ENCODE measurements at places on chromosomes 7 and 10.

- no peak for DNase-seq
These were observed 11.1 kb upstream of the GLCCI1 start for GRCh38 chr7:7957513-7957912.

DNA sequence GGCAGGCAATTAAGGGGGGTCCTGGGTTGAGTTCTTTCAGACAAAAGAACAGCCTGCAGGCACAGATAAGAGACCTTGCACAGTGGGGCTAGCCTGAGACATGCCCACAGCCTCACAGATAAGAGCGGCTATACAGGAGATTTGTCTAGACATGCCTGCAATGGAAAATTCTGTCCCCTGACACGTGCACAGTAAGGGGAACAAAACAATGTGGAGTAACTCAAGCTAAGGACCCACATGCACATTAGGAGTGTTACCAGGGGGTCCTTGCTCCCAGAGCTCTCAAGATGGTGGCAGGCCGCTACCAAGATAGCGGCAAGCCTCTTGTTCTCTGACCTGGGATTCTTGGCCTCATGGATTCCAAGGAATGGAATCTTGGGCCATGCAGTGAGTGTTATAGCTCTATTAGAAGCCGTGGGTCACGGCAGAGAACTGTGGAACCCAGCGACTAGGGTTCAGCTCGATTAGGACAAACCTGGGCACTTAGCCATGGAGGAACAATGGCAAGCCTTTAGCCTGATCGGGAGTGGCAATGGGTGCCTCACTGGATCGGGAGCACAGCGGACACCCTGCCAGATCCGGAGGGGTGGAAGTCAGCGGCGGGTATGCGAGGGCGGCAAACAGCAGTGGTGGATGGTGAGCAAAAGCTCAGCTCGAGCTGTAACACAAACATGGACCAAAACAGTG lies 196.9 kb downstream of the CCSER2 start:
- DNase-seq = peak; percentile 86

- DNase-seq = no peak
These were observed 41.3 kb upstream of the TRIL start for GRCh38 chr7:28999427-28999826.

DNA sequence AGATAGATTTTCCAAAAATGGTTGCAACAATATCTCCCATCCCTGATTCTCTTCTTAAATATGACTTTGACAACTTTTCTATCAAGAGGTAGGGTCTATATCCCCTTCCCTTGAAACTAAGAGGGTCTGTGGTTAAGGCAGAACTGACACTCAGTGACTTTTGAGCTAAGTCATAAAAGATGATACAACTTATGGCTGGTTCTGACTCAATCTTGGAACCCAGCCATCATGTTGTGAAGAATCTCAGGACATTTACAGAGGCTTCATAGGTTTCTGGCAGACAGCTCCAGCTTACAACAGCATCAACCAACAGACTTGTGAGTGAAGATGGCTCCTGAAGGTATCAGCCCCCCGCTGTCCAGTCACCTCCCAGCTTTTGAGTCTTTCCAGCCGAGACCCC lies 203.5 kb downstream of the RNLS start:
- no peak for DNase-seq

DNA sequence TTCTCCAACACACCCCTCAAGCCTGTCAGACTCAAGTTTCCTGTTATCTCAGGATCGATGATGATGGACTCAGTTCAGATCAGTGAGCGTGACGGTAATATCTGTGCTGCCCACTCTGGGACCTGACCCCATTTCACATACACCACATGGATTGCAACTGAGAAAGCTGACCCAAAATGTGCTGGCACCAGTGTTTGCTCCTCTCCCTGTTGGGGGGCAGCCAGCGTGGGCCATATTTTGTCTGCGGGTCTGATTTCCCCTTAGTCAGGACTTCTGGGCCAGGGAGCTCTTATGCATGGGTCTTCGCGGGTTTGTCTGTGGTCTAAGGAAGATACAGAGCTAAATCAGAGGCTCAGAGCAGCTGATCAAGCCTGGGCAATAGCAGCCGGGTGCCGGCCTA lies 42.6 kb upstream of the TRIM8 start:
- DNase-seq = no peak

DNA sequence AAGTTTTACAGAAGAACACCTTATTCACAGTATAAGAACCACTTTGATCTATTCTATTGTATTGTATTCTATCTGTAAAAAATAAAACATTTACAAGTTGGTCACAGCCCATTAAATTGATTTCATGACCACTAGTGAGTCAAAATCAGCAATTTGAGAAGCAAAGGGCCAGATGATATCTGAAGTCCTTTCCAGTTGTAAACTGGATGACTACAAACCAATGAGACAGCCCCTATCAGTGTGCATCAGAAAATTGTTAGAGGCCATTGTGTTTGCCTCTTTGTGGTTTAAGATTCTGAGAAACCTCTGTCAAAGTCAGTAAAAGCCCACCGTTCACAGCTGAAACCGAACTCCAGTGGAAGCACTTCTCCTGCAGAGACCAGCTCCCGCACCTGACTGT lies 54.8 kb downstream of the TBXAS1 start:
- no peak for DNase-seq

DNA sequence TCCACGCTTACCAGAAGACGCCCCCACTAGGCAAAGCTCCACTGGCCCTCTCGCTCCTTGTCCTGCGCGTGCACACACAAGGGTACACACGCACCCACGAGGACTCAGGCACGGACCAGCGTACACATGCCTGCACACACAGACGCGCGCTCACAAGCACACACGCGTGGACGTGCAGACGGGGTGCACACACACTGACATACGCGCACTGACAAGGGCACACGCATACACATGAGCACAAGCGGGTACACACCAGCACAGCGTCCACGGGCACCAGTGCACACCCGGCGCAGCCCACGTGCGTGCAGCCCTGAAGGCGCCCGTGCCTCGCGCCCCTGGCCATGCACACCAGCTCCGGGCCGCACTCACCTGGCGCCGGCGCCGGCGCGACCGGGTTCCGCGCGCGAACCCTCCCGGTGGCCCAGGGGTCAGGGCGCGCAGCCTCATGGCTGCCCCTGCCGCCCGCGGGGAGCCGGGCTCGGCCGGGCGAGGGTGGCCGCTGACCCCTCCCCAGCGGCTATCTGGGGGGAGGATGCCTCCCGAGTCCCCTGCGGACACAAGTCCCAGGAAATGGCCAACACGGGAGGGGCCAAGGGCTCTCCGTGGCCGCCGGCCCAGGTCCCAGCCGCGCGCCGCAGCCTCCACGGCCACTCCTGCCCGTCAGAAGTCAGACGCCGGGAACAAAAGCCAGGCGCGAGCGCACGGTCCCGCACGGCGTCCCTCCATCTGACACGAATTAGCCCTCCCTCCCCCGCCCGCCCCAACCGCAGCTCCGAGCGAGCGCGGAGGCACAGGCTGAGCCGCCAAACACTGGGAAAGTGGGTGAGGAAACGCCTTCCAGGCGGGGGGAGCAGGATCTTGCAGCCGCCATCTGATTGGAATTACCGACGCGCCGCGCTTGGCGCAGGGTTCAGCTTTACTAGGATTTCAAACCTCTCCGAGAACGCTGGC lies 45.0 kb downstream of the TNS3 start:
- DNase-seq = peak; percentile 21

DNA sequence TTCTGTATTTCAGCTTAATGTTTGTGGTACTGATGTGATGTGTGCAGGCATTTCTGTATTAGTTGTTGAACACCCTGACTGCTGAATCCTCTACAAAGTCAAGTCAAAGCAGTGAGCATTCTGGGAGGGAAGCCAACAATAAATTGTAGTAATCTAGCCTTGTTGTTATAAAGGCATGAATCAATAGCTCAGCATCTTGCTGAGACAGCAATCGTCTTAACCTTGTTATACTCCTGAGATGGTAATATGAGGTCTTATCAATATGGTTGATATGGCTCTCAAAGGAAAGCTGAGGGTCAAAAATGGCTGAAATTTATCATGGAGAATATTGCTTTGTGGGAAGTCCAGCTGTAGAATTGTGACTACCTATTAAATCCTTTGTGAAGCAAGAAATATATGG lies 299.4 kb downstream of the DNAJB9 start:
- no peak for DNase-seq

- no peak for DNase-seq
These were observed 307.6 kb upstream of the PHYHIPL start for GRCh38 chr10:58868736-58869435.

- no peak for DNase-seq
These were observed 231.2 kb downstream of the SNX13 start for GRCh38 chr7:17709127-17709526.

DNA sequence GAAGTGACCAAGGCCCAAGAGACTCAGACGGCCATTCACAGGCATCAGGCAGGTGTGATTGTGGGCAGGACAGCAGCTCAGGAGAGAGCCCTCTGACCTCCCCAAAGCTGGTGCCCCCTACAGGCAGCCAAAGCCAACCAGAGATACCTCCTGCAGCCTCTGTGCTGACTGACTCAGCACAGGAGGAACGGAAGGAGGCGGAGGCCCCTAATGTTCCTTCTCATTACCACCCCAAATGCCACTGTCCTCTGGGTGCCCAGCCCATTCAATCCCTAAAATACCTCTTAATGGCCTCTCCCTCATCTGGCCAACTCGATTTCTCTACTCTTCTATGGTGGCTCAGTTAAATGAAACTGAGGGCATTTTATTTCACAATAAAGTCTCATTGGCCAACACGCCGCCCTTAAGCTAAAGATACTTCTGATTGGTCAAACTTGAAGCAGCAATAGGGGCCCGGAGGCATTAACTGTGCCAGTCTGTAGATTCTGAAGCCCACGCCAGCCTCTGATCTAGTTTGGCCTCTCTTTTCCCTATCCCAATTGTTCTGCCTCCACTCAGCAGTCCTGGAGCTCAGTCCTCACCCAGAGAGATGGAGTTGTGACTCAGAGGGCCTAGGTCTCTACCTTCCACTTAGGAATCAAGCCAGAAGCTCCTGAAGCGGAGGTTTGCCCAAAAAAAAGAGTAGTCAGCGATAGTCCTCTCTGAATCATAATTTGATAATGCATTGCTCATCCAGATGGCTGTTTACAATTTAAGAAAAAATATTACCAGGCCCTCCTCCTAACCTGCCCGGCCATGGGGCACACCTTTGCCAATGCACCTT lies 1.2 kb downstream of the CYREN start:
- peak; percentile 25 for DNase-seq

GRCh38 chr10:116774728-116775151 lies 32.4 kb upstream of the HSPA12A start:
- no peak for DNase-seq

- DNase-seq = no peak
These were observed 15.7 kb downstream of the ZCCHC24 start for GRCh38 chr10:79429751-79430150.

DNA sequence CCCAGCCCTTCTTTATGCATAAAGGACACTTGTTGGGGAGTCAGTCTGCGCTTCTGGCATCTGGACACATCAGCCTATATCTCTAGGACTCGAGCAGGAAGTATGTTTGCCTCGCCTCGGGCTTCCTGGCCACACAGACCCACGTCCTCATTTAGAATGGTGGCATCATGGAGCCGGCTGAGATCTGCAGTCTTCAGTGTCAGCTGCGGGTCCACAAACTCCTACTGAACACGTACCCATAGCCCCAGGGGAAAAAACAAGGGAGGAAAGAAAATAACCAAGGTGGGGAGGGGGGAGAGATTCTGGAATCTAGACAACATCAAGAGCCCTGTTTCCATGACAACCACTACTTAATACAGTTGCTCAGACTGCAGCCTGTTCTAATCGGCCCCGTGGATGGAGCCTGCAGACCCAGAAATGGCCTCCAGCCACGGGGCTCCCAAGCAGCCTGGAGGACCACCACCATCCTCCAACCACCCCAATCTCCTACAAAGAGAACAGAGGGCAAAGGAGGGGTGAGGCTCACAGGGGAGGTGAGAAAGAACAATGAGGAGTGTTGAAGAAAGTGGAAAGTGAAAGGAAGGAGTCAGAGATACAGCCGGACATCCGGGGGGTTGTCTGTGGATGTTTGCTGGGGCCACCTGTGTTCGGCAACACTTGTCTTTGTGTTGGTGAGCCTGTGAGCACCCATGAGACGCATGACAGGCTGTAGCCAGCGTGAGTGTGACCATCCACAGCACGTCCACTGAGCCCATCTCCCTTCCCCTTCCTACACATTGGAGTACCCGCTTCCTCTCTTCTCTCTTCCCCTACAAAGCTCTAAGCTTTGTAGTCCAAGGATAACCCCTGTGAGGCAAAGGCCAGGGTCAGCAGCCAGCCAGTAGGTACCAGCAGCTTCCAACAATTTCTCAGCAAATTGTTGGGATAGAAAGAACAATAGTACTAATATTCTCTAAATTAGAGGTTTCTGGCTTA lies 141.0 kb downstream of the PLXNA4 start:
- peak; percentile 21 for DNase-seq

GRCh38 chr10:117530791-117531190 lies 11.8 kb upstream of the EMX2 start:
- DNase-seq = no peak

DNA sequence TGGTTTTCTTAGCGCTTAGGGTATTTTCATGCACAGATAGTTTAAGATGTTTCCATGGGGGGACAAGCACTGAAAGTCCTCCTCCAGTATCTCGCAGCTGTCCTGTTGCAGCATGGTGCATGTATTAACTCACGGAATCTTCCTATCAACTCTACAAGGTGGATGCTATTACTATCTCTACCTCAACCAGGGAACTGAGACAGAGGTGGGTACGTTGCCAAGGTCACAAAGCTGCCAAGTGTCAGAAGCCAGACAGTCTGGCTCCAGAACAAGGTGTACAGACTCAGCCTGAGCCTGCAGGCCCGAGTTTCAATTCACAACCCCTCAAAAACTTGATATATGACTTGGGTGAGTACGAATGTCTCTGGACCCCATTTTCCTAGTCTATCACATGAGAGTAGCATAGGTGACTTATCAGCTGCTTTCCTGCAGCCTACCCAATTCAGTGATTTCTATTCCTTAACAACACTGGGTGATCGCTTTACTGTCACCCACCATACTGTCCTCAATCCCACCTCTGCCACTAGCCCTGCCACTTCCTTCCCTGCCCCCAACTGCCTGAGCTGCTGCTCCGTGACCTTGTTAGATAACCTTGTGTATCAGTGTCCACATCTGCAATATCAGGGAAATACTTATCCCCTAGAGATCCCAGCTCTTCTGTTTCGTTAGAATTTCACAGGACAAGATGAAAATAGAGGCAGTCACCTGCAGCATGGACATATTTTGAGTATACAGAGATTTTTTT lies 92.1 kb downstream of the ABCC2 start:
- no peak for DNase-seq

GRCh38 chr7:47258798-47259197 lies 323.1 kb downstream of the TNS3 start:
- DNase-seq = no peak

GRCh38 chr7:130669085-130669700 lies 645 bp upstream of the COPG2 start:
- DNase-seq = peak; percentile 53

- no peak for DNase-seq
These were observed 321.8 kb downstream of the DPP6 start for GRCh38 chr7:154373956-154374355.

GRCh38 chr10:117271427-117271826 lies 30.5 kb downstream of the SLC18A2 start:
- no peak for DNase-seq

- no peak for DNase-seq
These were observed 111.1 kb upstream of the CREB5 start for GRCh38 chr7:28301148-28301641.

GRCh38 chr7:5183155-5183554 lies 6.9 kb upstream of the WIPI2 start:
- DNase-seq = no peak
